Pulmonary artery endothelial cell (primary cell): ENCODE measurements at places on chromosomes 1 and 21.

DNA sequence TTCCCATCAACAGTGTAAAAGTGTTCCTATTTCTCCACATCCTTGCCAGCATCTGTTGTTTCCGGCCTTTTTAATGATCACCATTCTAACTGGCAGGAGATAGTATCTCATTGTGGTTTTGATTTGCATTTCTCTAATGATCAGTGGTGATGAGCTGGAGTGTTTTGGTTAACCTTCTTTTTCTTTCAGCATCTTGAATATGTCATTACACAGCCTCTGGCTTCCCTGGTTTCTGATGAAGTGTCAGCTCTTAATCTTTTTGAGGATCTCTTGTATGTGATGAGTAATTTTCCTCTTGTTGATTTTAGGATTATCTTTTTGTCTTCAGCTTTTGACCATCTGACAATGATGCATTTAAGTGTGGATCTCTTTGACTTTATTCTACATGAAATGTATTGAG is 133.2 kb upstream of the GRIK3 start:
- no peak for DNase-seq

DNA sequence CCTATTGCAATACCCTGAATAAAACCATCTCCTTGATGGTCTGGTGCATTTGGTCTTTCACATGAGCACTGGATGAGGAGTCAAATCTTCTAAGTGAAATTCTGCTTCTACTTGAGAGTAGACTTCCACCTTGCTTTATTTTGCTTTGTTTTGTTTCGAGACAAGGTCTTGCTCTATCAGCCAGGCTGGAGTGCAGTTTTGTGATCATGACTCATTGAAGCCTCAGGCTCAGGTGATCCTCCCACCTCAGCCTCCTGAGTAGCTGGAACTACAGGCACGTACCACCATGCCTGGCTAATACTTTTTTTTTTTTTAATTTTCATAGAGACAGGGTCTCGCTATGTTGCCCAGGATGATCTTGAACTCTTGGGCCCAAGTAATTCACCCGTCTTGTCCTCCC is 65.8 kb upstream of the F3 start:
- DNase-seq = no peak

DNA sequence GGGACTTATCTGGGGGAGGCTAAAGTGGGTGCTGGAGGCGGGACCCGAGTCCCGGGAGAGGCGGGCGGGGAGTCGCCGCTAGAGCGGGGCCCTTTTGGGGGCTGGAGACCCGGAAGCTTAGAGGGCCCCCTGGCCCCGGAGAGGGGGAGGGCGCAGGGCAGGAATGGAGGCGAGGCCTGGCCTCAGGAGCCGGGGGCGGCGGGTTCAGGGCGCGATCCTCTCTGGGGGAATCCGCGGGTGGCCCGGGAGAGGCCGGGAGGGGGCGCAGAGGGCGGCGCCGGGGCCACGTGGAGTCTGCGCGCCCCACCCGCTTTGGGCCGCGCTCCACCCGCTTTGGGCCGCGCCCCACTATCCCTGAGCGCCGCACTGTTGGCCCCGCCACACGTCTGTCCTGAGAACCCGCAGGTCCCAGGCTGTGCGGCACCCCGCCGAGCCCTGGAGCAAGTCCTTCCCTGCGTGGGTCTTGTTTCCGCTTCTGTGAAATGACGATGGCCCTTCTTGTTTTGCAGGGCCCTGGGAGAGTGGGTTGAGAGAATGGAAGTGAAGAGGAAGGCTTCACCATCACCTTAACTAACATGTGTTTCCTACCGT is 84.4 kb downstream of the NKAIN1 start:
- DNase-seq = no peak

GRCh38 chr1:64934115-64934877 is 32.1 kb downstream of the JAK1 start:
- no peak for DNase-seq

- peak; percentile 82 for DNase-seq
Measured at GRCh38 chr1:16146279-16147155, 9.4 kb downstream of the EPHA2 start.

DNA sequence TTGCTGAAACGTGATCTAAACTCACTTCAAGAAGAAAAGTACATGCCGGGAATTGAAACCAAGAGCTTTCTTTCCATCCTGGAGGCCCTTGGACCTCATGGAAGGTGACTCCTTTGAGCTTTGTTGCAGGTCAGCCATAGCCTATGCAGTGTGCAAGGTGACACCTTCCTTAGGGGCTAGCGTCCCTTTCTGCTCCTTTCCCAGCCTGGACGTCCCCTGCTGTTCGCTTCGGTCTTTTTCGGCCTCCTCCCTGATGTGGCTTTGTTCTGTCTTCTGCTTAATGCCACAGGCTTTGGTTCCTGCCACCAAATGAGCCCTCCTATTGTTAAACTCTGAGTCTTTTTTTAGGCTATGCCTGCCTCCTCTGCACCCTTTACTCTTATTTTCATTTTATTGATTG is 308.8 kb downstream of the BRINP2 start:
- no peak for DNase-seq
